ENCODE measurements at places on chromosomes 7 and 10. TPM values are rescaled to one million over a fixed set of nuclear protein-coding genes. Genes with fewer than 3 reads are reported as not detected.

DNA sequence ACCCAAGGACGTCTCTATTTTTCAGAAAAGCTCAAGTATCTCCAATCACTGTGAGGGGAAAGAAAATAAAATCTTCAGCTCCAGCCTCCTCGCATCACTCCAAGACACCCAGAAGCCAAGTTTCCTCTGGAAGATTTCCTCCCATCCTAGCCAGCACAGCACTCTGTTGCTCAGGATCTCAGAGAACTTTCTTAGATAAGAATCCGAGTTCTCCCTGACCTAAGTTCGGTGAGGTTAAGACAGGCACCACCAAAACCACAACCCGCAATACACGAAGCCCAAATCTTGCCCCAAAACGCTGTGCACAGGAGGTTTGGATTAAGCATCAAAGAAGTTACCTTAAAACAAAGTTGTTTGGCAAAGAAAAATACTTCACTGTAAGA, 4.2 kb downstream of the FAM53B start:
- H3K27ac ChIP-seq, result no peak overlapping the region
- no peaks in the 10 kb centered on the region for H3K27me3 ChIP-seq
- DNase-seq, result no peak
- H3K4me1 ChIP-seq, result peaks cover 34% of the 10 kb centered on the region
- no peak overlapping the region for H3K4me3 ChIP-seq

The TMEM130 gene
- total RNA-seq, result not detected

The ANXA8L1 gene
- not detected for total RNA-seq

The TWIST1 gene
- 0.18 TPM for total RNA-seq

- no peak for DNase-seq
- peaks cover 4% of the 10 kb centered on the region for H3K27me3 ChIP-seq
- peaks cover 12% of the 10 kb centered on the region for H3K36me3 ChIP-seq
- no peak overlapping the region for H3K4me3 ChIP-seq
Measured at GRCh38 chr7:6575281-6576023, 1.8 kb upstream of the ZDHHC4 start.

GRCh38 chr10:101772895-101773761, 2.8 kb downstream of the FGF8 start:
- DNase-seq, result no peak
- peaks cover 3% of the 10 kb centered on the region for H3K36me3 ChIP-seq
- H3K27ac ChIP-seq, result no peak overlapping the region
- H3K27me3 ChIP-seq, result peaks cover 14% of the 10 kb centered on the region
